ENCODE measurements at places on chromosomes 7 and 10. TPM values are rescaled to one million over a fixed set of nuclear protein-coding genes. Genes with fewer than 3 reads are reported as not detected.

- peaks cover 4% of the 10 kb centered on the region for H3K36me3 ChIP-seq
- no peak for DNase-seq
- H3K4me3 ChIP-seq = no peak overlapping the region
- peaks cover 33% of the 10 kb centered on the region for H3K4me1 ChIP-seq
- H3K27ac ChIP-seq = peak overlapping the region; percentile 48
Measured at GRCh38 chr7:43612599-43613589, 30.0 kb downstream of the STK17A start.

GRCh38 chr7:36690041-36690440 is 34.3 kb downstream of the AOAH start:
- no peak for DNase-seq
- H3K4me1 ChIP-seq = peaks cover 28% of the 10 kb centered on the region
- H3K36me3 ChIP-seq = no peaks in the 10 kb centered on the region
- H3K27me3 ChIP-seq = no peaks in the 10 kb centered on the region
- no peak overlapping the region for H3K4me3 ChIP-seq
- H3K27ac ChIP-seq = no peak overlapping the region

DNA sequence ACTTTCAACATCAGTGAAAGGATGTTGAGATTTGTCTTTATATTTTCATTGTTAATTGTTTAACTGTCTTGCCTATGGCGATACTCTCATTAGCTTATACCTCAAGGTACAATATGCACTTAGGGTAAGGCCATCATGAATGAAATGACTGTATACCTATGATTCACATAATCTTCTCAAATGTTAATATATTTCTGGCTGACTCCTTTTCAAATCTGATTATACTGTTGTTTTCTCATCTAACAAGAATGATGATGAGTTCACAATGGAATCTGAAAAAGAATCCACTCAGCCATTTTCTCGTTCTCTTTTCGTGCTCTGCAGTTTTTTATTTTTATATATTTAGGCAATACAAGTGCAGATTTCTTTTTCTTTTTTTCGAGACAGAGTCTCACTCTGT is 159.1 kb downstream of the ARHGAP12 start:
- H3K36me3 ChIP-seq = no peaks in the 10 kb centered on the region
- H3K4me3 ChIP-seq = no peak overlapping the region
- H3K27ac ChIP-seq = no peak overlapping the region
- peaks cover 13% of the 10 kb centered on the region for H3K27me3 ChIP-seq
- DNase-seq = no peak

DNA sequence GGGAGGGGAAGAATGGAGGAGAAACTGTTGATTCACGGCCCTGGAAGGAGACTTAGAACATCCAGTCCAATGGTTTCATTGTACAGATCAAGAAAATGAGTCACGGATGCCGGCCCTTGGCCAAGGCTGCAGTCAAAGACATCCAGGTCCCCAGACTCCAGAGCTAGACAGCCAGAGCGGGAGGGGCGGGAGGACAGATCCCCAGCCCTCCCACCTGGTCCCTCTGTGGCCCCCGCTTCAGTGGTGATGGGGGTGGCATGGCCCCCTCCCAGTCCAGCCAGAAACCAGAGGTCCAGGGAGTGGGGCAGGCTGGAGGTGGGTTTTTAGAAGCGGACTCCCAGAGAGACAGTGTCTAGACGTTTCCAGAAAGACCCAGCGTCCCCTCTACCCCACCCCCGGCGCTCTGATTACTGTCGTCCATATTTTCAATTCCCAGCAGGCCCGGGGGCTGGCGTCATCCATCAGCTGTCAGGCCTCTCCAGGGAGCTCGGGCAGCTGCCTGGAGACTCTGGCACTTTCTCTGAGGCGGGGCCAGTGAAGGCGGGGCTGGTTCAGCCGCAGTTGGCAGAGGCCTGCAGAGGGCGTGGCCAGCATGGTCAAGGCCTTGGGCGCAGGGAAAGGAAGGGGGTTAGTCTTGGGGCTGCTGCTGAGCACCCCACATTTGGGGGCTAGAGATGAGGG is 8.0 kb upstream of the HSPB1 start:
- no peaks in the 10 kb centered on the region for H3K36me3 ChIP-seq
- H3K4me3 ChIP-seq = no peak overlapping the region
- peaks cover 11% of the 10 kb centered on the region for H3K4me1 ChIP-seq

GRCh38 chr7:2168615-2169311 is 64.0 kb downstream of the MAD1L1 start:
- H3K4me3 ChIP-seq = no peak overlapping the region
- H3K27me3 ChIP-seq = no peaks in the 10 kb centered on the region
- H3K27ac ChIP-seq = no peak overlapping the region
- DNase-seq = no peak
- H3K4me1 ChIP-seq = no peaks in the 10 kb centered on the region
- peaks cover 9% of the 10 kb centered on the region for H3K36me3 ChIP-seq

DNA sequence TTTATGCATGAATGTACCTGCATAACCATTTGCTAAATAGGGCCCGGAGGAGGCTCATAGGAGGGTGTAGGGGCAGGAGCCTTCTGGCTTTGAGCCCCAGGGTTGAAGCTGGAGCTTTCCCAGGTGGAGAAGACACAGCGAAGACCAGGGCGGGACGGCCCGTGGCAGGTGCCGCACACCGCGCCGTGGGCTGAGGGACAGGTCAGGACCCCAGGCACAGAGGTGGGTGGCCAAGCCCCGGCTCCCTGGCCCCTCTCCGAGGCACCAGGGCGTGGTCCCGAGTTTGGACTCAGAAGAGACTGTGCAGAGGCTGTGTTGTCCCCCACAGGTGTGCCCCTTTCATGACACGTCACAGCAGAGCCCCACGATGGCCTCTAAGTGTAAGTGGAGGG is 56.5 kb downstream of the PWWP2B start:
- H3K4me3 ChIP-seq = no peak overlapping the region
- H3K27me3 ChIP-seq = peaks cover 30% of the 10 kb centered on the region
- peaks cover 11% of the 10 kb centered on the region for H3K4me1 ChIP-seq
- no peak for DNase-seq

Gene MCM7
- total RNA-seq = 102 TPM

Gene TAS2R41
- total RNA-seq = 0.93 TPM

GRCh38 chr10:94680544-94680943 is 3.0 kb upstream of the CYP2C18 start:
- no peaks in the 10 kb centered on the region for H3K27me3 ChIP-seq

GRCh38 chr10:52004342-52004949 is 305.1 kb upstream of the CSTF2T start:
- DNase-seq = no peak
- H3K36me3 ChIP-seq = no peaks in the 10 kb centered on the region

GRCh38 chr7:1868516-1869165 is 198.6 kb downstream of the ELFN1 start:
- peaks cover 3% of the 10 kb centered on the region for H3K4me1 ChIP-seq
- peaks cover 16% of the 10 kb centered on the region for H3K36me3 ChIP-seq
- no peak overlapping the region for H3K4me3 ChIP-seq
- DNase-seq = no peak
- no peak overlapping the region for H3K27ac ChIP-seq

Gene RAPGEF5
- 0.32 TPM for total RNA-seq

All from T-cell (primary cell).